SK-N-DZ (cell line): ENCODE measurements at places on chromosomes 4 and X.

- peak; percentile 69 for DNase-seq
Observed at GRCh38 chr4:52911684-52912294, 49.7 kb downstream of the RASL11B start.

- no peak for DNase-seq
Observed at GRCh38 chr4:88803600-88804096, 106.0 kb upstream of the NAP1L5 start.

- DNase-seq, result no peak
Observed at GRCh38 chrX:42220083-42220482, 296.7 kb upstream of the CASK start.

DNA sequence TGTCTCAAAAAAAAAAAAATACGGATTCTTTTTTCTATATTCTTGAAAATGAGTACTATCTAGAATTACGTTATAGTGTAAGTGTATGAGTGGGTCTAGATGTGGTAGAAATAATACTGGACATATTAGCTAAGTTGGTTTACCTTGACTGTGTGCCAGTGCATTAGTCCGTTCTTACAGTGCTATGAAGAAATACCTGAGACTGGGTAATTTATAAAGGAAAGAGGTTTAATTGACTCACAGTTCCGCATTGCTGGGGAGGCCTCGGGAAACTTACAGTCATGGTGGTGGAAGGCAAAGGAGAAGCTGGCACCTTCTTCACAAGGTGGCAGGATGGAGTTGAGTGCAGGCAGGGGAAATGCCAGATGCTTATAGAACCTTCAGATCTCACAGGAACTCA is 92.4 kb downstream of the ARHGAP10 start:
- no peak for DNase-seq
